ENCODE measurements at places on chromosomes 3 and 15.

GRCh38 chr15:53884441-53884840 is 93.8 kb upstream of the UNC13C start:
- no peak for DNase-seq

DNA sequence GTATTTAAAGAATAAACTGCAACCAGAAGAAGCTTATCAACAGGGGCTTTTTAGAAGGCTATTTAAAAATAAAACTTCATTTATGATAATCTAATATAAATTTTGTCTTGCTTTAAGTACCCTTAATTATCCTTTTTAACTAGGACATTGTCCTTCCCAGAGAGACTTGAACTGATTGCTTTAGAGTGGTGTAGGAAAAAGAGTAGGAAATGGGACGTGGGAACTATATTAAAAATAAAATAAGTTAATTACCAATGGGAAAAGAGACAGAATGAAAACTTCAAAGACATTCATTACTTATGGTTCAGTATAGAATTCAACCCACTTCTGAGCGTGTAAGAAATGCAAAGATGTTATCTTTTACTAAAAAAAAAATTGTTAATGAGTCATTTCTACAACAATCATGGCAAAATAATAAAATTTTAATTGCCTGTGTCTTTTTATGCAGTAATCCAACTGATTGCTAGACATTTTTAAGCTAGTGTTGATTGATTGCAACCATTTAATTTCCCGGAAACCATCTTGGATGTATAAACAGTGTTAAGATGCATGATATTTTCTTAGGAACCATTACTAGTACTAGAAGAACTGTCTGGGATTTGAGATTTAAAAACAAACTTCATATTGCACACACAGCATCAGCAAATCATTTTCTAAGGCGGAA is 298.8 kb upstream of the UMPS start:
- DNase-seq: no peak

GRCh38 chr3:22117751-22118346 is 366.8 kb upstream of the ZNF385D start:
- DNase-seq: no peak

- no peak for DNase-seq
Observed at GRCh38 chr15:85458764-85459163, 78.4 kb downstream of the AKAP13 start.

GRCh38 chr15:95284933-95285421 is 1045.5 kb upstream of the NR2F2 start:
- no peak for DNase-seq

- no peak for DNase-seq
Observed at GRCh38 chr15:31526916-31527690, 200.5 kb downstream of the KLF13 start.

GRCh38 chr3:127728417-127729015 is 55.8 kb downstream of the ABTB1 start:
- no peak for DNase-seq

- DNase-seq: no peak
Observed at GRCh38 chr3:153172796-153173757, 11.1 kb downstream of the RAP2B start.

- no peak for DNase-seq
Observed at GRCh38 chr3:46395210-46395661, 11.6 kb downstream of the CCR5AS start.

GRCh38 chr15:29935296-29936004 is 113.2 kb upstream of the TJP1 start:
- DNase-seq: no peak

GRCh38 chr3:126477061-126477380 is 1.3 kb upstream of the ZXDC start:
- DNase-seq: no peak

DNA sequence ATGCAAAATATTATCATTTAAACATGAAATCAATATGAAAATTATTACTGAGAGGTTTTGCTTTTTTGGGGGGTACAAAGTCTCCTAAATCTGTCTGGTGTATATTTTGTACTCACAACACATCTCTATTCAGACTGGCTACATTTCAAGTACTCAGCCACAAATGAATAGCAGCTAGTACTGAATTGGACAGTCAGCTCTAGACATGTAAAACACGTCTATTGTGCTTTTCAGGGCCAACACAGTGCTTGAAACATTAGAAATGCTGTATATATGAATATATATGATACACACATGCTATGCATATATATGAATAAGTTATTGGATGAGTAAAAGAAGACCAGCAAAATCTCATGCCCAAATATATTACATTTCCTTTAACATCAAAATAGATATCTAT is 103.8 kb upstream of the CFAP20DC start:
- DNase-seq: no peak

- no peak for DNase-seq
Observed at GRCh38 chr3:66267906-66268305, 47.1 kb downstream of the SLC25A26 start.

- no peak for DNase-seq
Observed at GRCh38 chr3:98034036-98034435, 1.1 kb downstream of the GABRR3 start.

GRCh38 chr15:79962178-79962577 is 8.8 kb downstream of the BCL2A1 start:
- no peak for DNase-seq

DNA sequence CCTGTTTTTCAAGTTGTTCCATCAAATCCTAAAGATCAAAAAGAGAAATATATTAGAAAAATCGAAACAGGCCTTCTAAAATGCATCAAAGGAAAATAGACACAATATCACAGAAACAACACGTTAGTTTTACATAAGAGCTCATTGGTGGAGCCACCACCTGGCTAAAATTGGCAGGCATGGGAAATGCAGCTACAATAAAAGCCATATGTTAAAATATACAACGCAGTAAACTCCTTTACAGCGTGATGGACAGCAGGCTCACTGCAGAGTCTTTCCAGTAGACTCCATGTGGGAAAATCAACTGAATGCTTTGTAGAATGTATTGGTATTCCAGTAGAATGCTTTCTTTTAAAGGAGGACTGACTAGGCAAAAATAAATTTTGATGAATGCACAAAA is 40.9 kb upstream of the MYO5C start:
- no peak for DNase-seq
